Hematopoietic multipotent progenitor cell treated with erythropoietin and hydrocortisone succinate and interleukin-3 and kit ligand, for 8 days (in vitro differentiated cells): ENCODE measurements at places on chromosomes 2 and 18.
A peak's percentile ranks its signal among the peaks of the same experiment; 100 is the strongest.

DNA sequence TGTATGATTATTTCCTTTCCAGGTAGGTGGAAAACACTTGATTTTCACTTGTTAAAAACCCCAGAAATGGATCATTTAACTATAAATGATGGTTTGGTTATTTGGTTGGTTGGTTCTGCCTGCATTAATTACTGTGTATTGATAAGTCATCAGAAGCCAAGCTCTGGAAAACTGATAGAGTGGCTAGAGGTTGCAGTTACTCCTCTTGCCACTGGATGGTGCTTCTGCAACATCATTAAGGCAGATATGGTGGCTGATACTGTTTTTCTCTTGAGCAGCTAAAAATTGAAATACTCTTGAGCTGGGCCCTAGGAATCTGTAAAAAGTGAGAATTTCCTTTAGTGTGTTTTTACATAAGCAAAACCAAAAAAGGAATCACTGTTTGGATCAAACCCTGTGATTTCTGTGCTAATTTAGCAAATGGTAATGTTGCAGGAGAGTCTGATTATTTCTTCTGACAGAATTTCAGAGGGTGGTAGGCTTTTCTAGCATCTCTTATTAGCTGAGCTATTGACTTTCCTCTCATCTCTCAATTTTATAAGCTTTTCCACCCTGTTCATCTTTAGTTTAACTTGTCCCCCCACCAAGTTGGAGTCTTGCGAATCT is 54.3 kb downstream of the RAB10 start:
- peak; percentile 63 for DNase-seq

GRCh38 chr2:239465017-239466001 is 64.5 kb upstream of the HDAC4 start:
- no peak for DNase-seq

DNA sequence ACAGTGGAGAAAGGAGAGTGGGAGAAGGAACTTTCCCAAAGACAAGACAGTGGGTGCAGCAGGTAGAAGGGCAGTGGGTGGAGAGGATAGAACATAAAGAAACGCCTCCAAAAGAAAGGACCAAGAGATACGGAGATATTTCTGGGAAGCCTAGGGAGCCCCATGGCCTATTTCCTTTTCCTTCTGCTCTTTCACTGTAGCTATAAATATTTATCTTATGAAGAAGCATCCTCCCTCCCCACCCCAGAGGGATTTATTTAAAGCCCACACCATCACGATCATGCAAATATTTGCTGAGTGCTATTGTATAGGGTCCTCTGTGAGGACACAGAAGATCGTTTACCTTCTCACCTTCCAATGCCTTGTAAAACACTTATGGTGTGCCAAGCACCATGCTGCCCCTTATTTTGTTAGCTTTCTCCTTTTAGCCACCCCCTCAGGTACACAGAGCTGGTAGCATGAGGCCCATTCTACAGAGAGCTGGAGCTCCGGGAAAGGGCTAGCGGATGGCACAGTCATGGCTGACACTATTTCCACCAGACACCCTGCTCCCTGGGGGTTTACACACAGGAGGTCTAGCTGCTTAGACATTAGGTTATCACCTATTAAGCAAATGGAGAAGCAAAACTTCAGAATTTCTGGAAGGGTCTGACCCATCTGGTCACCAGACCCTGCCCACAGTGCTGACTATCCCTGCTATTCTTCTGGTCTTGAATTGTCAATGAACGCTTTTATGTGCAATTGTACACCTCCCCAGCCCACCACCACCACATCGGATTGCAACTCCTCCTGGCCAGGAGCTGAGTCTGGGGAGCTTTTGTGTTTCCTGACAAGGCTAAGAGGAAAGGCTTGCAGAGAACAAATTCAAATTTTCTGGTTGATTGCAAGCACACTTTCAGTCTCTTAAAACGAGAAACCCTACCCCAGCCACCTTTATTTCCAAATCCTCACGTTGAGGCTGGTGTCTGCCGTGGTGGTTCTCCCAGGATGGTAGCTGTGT is 91.8 kb upstream of the KLF7 start:
- no peak for DNase-seq

DNA sequence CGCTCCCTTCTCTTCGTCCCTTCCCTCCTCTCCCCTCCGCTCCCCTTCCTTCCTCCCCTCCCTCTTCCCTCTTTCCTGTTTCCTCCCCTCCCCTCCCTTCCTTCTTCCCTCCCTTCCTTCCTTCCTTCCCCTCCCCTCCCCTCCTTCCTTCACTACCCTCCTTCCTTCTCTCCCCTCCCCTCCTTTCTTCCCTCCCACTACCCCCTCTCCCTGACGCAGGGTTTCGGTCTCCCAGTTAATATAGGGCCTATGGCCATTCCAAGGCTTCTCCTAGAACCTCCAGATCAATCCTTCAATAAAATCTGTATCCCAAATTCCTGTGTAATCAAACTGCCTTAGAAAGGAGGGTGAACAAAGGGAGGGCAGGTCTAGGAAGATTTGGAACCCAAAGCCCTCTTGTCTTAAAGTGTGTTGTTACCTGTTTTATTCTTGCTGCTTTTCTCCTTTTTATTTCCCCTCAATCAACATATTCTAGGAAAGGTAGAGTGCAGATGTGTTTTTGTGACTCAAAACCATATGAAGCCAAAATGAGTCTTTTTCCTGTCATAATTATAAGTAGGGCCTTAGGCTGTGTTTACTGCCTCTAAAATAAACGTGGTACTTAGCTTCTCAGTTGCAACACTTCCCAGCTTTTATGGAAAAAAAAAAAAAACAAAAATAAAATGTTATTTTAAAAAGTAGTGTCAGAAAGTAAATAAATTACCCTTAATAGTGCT is 53.7 kb downstream of the GPD2 start:
- no peak for DNase-seq

DNA sequence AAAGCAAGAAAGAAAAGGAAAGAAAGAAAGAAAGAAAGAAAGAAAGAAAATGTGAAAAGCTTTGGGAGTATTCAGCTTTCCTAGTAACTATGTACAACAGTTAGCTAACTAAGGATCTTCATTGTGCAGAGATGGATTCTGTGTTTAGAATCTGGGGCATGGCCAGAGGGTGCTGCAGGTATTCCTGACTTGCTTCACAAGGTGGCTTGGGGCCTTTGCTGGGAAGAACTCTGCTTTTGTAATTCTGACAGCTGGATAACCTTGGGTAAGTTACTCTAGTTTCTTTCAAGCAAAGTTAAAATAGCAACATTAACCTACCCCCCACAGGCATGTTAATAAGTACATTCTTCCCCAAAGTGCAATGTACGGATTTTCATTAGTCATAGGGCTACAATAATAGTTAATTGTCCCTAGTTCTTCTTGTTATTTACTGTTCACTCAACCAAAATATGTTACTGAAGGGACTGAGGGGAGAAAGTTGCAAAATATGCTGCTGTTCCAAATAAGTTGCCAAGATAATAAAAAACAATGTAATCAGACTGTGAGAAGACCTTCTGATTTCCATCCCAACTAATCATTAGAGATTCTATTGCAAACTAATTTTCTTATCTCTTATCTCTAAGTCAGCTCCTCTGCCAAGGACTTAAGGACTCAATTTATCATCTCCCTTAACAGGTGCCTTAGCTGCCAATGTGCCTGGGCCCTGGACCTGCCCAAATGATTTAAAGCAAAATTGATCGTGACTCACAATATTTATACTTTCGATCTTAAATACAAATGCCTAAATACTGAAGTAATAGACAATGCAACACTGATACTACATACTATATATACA is 50.3 kb downstream of the SERPINB8 start:
- DNase-seq: no peak

DNA sequence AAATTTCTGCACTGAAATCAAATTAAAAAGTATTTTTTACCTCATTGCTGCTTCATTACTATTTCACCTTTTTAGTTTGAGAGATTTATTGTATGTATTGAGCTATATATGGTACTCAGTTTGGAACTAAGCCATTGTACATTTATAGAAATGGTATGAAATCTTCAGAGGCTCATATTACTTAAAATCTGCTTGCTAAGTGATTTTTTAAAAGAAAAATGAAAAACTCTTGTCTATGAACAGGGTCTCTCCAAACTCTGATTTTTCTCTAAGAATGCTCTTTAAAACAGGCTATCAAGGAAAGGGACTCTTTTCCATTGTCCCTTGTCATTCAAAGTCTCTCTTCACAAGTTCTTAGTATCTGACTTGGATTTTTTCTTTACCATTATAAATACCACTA is 31.8 kb downstream of the C1D start:
- no peak for DNase-seq

DNA sequence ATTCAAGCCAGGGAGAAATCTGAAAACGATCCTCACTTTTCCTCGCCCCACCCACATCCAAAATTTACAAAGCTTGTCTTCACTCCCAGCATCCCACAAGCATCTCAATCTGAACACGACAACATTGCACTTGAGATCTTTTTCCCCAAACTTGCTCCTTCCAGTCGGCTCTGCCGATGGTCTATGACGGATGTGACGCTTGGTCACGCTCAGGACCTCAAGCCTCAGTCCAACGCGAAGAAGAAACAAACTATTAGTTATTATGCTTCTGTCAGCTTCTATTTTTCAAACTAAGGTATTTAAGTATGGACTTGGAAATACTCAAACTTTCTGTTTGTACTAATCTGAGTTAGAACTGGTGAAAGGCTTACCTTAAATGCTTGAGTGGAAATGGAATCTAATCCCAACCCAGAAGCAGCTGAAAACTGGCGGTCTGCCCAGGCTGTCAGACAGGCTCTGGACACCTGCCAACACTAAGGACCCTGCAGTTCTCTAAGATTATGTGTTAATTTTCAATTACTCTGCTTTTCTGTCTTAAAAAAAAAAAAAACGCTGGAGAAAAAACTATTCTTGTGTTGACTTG is 132.1 kb upstream of the DNMT3A start:
- peak; percentile 62 for DNase-seq

DNA sequence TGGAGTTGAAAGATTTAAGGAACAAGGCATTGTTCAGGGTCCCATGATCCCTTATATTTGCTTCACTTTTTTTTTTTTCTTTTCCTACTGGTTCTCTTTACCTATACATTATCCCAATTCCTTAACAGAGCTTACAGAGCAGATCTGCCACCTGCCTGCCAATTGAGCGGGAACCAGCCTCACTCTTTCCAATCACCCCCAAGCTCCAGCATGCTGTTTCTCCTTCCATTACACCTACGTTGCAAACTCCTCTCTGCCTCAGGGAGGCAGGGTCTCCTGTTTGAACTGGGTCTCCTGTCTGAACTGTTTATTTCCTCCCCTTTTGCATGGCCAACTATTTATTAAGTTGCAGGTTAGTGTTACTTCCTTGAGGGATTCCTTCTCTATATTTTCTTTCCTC is 77.2 kb upstream of the SLC38A11 start:
- DNase-seq: no peak

DNA sequence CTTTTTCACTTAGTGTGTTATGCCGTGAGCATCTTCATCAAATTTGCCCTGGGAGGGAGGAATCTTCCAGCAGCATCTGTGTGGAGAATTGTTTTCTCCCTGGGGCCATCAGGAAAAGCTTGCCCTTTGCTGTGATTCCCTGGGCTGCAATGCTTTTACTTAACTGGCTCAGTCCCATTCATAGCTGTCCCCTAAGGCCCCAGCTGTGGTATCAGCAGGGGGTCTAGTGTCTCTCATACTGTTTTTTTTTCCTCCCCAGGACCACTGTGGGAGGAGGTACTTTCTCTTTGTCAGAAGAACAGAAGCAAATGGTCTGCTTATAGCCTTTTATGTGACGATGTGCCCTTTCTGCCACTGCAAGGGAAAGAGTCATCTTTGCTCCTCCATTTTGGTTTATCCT is 176.8 kb upstream of the CELF4 start:
- DNase-seq: no peak

DNA sequence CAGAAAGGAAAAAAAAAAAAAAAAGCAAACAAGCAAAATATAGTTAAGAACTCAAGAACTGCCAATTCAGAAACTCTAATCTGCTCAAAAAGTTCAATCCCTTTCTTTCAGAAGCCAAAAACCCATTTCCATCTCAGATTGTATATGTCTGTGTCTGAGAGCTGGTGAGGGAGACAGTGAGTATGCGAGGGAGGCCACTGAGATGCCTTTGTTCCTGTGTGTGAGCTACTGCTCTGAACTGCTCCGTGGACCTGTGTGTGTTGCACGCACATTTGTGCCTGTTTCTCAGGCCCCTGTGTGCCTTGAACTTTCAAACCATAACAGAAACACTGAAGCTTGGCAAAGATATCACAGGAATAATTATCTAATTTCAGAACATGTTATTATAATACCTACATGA is 2.5 kb upstream of the PKDCC start:
- DNase-seq: no peak

DNA sequence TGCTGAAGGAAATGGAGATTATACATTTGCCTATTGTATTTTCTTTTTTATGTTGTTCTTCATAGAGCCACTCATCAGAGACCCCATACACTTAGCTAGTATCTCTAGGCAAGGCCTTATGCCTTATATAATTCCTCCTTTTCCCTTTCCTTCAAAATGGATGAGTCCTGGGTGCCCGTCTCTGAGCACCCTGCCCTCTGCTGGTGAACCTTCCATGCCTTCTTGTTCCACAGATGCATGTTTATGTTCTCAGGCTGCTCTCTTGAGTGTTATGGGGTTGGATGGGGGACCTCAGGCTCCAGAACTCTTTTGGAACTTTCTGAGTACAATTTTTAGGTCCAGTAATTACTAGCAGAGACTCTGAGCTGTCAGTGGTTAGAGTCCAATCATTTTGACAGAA is 368.6 kb upstream of the SPRED2 start:
- no peak for DNase-seq

DNA sequence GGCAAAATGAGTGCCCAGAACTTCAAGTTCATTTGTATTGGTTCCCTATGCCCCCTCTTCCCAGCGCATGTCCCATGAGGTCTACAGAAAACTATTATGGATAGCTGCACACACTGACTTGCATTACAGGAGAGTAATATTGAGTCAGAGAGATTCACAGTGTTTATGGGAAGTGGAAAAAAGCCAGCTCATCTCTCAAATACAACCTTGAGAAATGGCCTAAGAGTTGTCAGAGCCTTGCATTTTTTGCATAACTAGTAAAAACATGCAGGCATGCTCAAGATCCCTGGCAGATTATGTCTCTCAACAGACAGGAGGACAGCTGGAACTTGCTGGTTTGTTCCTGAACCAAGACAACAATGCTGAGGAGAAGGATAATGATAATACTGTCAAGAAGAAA is 1292.8 kb downstream of the DSC3 start:
- DNase-seq: no peak

DNA sequence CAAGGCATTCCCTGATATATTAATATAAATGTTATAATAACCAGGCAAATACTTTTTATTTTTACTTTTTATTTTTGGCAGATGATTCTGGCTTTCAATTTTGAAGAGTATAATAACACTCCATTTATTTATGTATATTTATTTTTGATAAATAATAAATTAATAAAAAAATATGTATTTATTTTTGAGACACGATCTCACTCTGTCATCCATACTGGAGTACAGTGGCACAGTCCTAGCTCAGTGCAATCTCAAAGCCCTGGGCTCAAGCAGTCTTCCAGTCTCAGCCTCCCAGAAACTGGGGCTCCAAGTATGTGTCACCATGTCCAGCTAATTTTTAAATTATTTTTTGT is 93.4 kb upstream of the ITGA6 start:
- no peak for DNase-seq

- DNase-seq: no peak
These were observed 32.7 kb upstream of the RBM44 start for GRCh38 chr2:237765875-237766274.

GRCh38 chr2:137842952-137843351 is 121.3 kb upstream of the HNMT start:
- DNase-seq: no peak
